ENCODE measurements at places on chromosomes 1 and 21. TPM values are rescaled to one million over a fixed set of nuclear protein-coding genes. Genes with fewer than 3 reads are reported as not detected.

Gene SIK1
- 5.5 TPM for total RNA-seq

DNA sequence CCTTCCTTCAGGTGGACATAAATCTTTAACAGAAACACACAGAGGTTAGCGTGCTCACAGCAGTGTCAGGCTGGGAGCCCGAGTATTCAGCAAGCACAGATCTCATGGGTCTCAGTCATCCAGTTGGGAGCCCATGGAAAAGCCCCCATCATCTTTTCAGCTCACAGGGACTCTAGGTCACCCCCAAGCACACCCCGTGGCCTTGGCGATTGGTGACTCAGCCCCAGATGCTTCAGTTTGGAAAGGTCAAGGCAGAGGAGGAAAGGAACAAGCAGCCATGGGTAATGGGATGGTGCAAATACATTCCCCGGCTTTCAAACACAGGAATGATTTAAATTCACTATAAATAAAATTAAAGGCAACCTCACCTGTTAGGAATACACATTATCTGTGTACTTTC, 88.9 kb downstream of the PGBD5 start:
- no peak for DNase-seq

- DNase-seq = no peak
Measured at GRCh38 chr1:238005116-238005515, 114.4 kb upstream of the ZP4 start.

Gene VHLL
- total RNA-seq = 0.56 TPM

DNA sequence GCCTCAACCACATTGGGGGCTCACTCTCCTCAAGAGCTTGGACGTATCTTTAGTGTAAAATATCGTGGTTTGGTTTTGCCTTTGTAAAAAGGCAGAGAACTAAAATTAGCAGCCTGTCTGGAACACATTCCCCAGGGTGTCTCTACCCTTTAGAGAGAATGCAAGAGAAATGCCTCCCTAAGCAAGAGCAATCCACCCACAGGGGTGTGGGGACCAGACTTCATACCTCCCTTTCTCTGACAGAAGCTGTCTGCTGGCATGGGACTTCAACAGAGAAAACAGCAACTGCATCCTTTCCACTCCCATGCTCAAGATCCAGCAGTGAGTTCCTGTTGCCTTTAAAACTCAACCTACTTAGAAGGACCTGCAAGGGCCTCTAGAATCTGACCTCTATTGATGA, 27.9 kb upstream of the TNR start:
- no peak for DNase-seq

- no peak for DNase-seq
Measured at GRCh38 chr1:205769641-205770365, 5.5 kb downstream of the RAB29 start.

DNA sequence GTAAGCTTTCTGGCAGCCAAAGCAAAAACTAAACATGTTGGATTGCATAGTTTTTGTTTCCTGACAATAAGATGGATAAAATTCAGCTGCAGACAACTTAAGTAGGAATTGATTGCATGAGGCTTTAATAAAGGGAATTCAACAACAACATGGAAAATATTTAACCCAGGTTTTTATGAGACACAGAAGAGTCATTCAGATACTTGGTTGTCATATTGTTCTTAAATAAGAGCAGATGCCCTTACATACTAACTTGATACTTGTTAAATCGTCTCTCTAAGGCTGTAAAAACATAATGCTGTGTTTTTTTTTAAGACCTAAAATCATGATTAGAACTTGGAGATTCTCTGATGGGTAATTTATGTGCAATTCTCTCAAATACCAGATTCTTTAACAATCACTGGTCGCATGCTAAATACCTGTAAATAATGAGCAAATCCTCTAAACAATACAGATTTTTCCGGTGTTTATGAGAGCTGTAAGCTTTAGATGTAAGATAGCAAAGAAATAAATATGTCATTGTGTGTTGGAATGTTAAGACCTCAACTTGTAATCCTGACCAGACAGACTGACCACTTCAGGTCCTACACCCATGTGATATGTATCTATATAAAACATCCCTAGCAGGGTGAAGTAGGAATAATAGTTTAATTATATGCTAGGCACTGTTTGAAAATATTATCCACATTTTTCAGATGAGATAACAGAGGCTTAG, 37.8 kb upstream of the CD34 start:
- no peak for DNase-seq

Gene SASS6
- total RNA-seq = 16.7 TPM

Gene UTS2
- total RNA-seq = not detected

GRCh38 chr1:183370399-183371058, 47.7 kb downstream of the NMNAT2 start:
- no peak for DNase-seq

GRCh38 chr1:6935911-6936690, 150.8 kb downstream of the CAMTA1 start:
- DNase-seq = no peak

Gene LCE2B
- total RNA-seq = not detected

GRCh38 chr1:53324728-53325297, 3.1 kb downstream of the LRP8 start:
- no peak for DNase-seq

GRCh38 chr1:11182884-11183283, 6.3 kb upstream of the ANGPTL7 start:
- DNase-seq = no peak

DNA sequence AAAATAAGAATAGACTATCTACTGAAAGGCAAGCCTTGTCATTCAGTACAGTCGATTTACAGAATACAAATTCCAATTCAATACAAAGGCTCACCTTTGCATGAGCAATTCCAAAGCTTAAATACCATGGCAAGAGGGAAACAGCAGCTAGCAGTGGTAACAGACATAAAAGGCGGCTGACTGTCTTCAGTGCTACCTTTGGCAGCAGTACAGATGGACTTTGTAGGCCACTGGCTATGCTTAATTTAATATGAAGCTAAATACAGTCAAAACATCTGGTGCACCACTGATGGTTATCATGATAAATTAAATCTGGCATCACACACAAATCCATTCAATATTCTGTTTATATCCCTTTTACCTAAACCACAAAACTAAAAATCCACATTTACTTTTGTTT, 62.4 kb downstream of the RERE start:
- no peak for DNase-seq

- DNase-seq = peak; percentile 27
Measured at GRCh38 chr1:150009604-150010392, 728 bp downstream of the OTUD7B start.

- DNase-seq = no peak
Measured at GRCh38 chr1:93022580-93022979, 56.5 kb upstream of the MTF2 start.

DNA sequence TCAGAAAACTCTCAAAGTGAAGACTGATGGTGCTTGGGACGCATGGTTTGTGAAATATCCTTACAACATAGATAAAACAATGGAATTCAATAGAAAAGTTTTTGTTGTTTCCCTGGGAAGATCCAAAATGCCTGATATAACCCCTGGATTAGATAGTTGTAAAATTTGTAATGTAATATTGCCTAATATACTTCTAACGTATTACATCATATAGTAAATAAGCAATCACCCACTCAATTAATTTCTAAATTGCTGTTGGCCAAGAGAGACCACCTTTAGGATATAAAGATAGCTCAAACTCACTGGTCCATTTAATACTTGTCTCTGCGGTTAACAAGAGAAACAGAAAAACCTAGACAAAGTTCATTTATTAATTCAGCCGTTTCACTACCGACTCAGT, 42.2 kb downstream of the TTC13 start:
- no peak for DNase-seq

Gene C1orf159
- 30.0 TPM for total RNA-seq

GRCh38 chr1:44786138-44786840, 1.7 kb downstream of the BEST4 start:
- peak; percentile 66 for DNase-seq

DNA sequence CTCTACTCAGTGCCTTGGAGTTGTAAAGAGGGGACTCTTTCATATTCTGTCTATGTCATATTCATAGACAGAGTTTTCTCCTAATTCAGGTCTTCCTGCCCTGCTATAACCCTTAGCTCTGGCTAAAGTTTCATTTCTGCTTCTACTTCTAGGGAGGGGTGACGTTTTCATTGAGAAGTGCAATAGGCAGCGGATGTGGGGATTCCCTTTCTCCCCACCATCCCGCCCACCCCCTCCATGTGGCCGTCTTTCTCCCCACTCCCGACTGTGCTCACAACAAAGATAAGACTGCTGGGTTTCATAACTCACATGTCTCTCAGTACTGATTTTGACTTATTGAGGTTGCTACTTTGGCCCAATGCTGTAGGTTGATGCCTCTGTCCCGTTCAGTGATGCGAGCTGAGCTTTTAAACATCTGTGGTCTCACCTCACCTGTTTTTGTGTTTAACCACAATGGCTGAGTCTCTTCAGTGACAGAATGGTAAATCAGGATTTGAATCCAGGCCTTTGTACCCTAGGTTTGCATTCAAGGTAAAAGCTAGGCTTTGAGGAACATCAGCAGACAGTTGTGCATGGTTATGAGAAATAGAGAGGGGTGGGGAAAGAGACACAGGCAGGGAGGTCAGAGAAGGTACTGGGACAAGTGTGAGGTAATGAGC, 7.8 kb upstream of the KIF14 start:
- no peak for DNase-seq

DNA sequence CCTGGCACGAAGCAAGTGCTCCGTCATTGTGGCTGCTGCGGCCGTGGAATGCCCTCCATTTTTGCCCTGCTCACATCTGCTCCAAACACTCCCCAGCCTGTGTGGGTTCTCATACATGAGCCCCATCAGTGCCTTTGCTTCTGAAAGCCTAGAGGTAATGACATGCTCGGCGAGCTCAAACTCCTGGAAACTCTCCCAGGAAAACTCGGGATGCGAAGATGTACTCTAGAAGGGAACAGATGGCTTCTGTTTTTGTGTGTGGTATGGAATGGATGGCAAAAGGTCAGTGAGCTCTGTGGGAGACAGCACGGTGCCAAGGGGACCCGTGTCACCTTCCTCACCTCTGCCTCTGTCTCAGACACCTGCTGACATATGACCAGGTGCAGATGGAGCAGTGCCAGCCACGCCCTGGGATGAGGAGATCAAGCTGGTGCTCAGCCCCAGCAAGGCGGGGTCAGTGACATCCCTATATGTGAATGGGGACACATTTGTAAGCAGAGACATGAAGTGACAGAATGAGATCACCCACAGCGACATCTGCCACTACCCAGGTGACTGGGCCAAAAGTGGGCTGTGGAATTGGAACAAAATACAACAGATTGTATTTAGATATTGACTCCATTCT, 84.1 kb upstream of the COX20 start:
- no peak for DNase-seq

Gene SLC30A7
- total RNA-seq = 51.2 TPM

Gene EXO1
- total RNA-seq = 52.2 TPM

Gene CELA3B
- total RNA-seq = not detected

DNA sequence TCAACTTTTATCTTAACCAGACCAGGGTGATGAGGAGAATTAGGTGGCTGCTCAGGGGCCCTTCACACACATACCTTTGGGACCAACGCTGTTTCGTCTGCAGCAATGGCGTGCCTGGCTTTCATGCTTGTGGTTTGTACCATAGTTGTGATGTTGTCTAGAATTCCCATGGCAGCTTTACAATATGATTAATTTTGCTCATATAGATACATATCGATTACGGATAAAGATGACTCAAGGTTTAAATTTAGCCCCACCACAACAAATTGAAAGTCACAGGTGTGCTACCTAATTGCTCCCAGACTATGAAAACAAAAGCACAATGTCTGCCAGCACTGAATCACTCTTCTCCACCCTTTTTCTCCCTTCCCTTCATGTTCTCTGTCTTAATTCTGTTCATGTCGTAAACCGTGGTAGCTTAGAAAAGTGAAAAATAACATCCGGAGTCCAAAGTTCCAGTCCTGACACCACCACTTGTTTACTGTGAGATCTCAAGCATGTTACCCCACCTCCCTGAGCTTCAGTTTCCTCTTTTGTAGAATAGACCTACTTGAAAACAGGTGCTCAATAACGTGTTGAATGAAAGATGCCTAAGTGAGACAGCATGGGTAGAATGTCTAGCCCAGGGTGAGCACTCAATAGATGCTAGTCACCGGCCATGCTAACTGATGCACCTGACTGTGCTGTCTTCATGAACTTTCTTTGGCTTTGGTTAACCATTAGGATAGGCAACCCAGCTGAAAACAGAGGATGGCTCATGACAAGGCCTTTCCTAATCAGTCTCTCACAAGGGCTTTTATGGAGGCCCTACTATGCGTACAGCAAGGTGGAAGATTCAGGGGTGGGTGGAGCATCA, 22.1 kb upstream of the JUN start:
- DNase-seq = no peak

Gene FNDC10
- 14.6 TPM for total RNA-seq

DNA sequence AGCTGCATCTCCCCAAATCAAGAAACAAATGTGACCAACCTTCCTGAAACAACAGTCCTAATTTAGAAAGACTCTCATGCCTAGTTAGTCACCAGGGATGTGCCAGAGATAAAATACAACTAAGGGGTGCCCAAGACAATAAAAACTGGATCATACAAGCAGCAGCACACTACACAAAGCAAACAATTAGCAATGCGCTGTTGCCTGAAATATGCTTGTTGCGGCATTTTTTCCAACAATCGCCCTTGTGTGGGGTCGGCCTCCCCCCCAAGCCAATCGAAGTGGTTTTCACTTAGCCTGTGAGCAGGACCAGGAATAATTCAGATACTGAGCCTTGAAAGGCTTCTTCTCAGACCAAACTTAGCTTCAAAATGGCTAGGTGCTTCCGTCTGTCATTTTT, 1.4 kb upstream of the STMN1 start:
- no peak for DNase-seq

DNA sequence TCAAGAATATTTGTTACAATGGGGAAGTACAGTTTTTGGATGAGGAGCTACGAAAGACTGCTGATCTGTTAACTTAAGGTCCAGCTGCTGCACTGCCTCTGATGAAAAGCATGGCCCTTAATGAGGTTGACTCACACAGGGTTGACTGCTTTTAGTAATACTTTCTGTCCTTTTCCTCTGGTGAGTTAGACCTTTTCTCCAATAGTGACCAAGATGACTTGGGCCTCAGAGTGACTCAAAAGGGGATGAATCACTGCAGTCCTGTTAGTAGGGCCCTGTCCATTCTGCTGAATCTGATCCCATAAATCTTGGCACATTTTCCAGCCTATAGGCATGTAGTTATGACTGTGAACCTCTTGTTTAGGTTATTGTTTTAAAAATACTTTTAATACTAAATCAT, 2.7 kb downstream of the DISP1 start:
- DNase-seq = no peak

GRCh38 chr1:248054671-248055070, 8.0 kb downstream of the OR2L3 start:
- no peak for DNase-seq

DNA sequence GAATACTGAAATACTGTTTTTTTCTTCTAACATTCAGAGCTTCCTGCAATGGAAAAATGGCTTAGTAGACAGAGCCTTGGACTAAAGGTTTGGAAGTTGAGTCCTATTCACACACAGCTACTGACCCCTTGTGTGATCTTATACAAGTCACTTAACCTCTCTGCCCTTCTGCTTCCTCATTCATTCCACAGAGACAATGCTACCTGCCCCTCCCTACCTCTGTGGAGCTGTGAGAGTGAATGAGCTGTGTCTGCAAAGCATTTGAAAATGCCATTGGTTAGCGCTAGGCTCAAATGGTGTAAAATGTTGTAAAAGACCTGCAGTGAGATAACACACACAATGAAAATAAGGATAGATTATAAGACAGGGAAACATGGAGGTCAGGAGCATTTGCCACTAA, 214.4 kb downstream of the BARHL2 start:
- DNase-seq = no peak
